ENCODE measurements at places on chromosomes 3 and 15. TPM values are rescaled to one million over a fixed set of nuclear protein-coding genes. Genes with fewer than 3 reads are reported as not detected.

The CSPG4 gene
- 0.19 TPM for total RNA-seq

The ZBTB38 gene
- 29.4 TPM for total RNA-seq

The IL17RE gene
- 13.6 TPM for total RNA-seq

The WWTR1 gene
- total RNA-seq, result 45.4 TPM

The RHCG gene
- 22.4 TPM for total RNA-seq

The P3H2 gene
- total RNA-seq, result 23.5 TPM

The TNNC1 gene
- total RNA-seq, result 16.6 TPM

The CYP1A2 gene
- not detected for total RNA-seq

The ZNF385D gene
- 2.2 TPM for total RNA-seq

The GLDN gene
- total RNA-seq, result 0.52 TPM

The ACAN gene
- total RNA-seq, result 0.05 TPM

The CACNA1D gene
- total RNA-seq, result 17.4 TPM

The IMPG2 gene
- total RNA-seq, result 0.53 TPM

The CCR9 gene
- not detected for total RNA-seq

GRCh38 chr15:61227269-61227949, 1.7 kb downstream of the RORA start:
- H3K27me3 ChIP-seq, result peaks cover 46% of the 10 kb centered on the region
- no peak for DNase-seq
- H3K4me3 ChIP-seq, result peak overlapping the region; percentile 95
- peak overlapping the region; percentile 76 for H3K27ac ChIP-seq
- no peaks in the 10 kb centered on the region for H3K36me3 ChIP-seq

- H3K4me3 ChIP-seq, result no peak overlapping the region
- H3K27ac ChIP-seq, result no peak overlapping the region
- no peaks in the 10 kb centered on the region for H3K4me1 ChIP-seq
- peaks cover 31% of the 10 kb centered on the region for H3K27me3 ChIP-seq
- DNase-seq, result no peak
Measured at GRCh38 chr3:142904639-142905436, 16.0 kb upstream of the PCOLCE2 start.

GRCh38 chr3:187274977-187275338, 16.6 kb downstream of the MASP1 start:
- H3K27me3 ChIP-seq, result peaks cover 13% of the 10 kb centered on the region
- peaks cover 16% of the 10 kb centered on the region for H3K4me1 ChIP-seq
- no peak overlapping the region for H3K27ac ChIP-seq
- H3K36me3 ChIP-seq, result peaks cover 5% of the 10 kb centered on the region

DNA sequence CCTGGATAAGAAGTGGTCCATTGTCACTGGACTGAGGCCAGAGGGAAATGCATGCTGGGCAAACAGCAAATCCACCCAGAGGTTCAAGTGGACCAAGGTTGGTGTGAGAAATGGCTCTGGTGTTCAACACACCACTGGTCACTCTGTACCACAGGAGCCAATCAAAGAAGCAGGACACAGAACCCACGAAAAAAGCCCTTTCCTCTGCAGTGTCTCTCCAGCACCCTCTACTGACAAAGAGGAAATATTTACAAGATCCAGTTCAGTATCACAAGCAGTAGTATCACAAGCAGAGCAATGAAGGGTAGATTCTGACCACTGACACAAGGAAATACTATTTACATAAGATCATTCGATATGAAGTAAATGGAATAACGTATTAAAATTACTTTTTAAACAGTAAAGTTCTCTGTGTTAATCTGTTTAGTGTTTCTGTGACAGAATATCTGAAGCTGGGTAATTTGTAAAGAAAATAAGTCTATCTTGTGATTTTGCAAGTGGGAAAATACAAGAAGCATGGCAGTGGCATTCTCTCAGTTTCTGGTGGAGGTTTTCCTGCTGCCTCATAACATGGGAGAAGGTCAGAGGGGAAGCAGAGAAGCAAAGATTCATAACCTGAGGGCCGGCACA, 390.7 kb downstream of the EFHB start:
- no peak overlapping the region for H3K4me3 ChIP-seq
- no peaks in the 10 kb centered on the region for H3K36me3 ChIP-seq
- H3K27ac ChIP-seq, result no peak overlapping the region
- no peak for DNase-seq
- no peaks in the 10 kb centered on the region for H3K27me3 ChIP-seq

DNA sequence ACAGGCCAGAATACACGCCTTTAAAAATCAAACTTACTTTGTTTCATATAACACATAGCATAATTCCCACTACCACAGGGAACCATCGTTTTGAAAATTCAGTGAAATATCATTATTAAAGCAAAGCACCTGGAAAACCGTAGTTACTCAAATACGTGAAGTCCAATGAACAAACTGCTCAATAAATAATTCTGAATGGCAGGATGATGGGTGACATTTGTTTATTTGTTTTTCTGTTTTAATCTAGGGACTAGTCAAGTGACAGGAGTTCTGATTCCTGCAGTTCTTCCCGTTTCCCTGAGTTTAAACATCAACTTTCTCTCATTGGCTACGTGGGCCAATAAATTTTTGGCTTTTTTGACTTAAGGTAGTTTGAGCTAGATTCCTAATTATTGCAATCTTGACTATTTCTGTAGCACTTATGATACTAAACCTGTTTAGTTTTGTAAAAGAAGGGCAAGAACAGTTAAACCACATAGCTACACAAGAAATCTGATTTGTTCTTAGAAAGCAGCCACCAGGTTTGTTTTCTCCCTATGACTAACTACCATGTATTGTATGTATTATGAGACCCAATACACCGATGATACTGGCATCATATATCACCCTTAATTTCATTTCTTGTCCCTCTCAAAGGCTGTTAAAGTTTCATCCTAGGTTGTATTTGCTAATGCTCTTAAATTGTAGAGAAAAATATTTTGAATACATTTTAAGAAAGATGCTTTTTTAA, 411.2 kb downstream of the SHQ1 start:
- DNase-seq, result no peak
- H3K36me3 ChIP-seq, result peaks cover 36% of the 10 kb centered on the region
- peaks cover 57% of the 10 kb centered on the region for H3K4me1 ChIP-seq
- H3K27ac ChIP-seq, result no peak overlapping the region

- peak overlapping the region; percentile 25 for H3K27ac ChIP-seq
- peak overlapping the region; percentile 23 for H3K4me3 ChIP-seq
- DNase-seq, result no peak
- H3K4me1 ChIP-seq, result peaks cover 17% of the 10 kb centered on the region
- no peaks in the 10 kb centered on the region for H3K27me3 ChIP-seq
Measured at GRCh38 chr3:114900908-114901307, 246.2 kb downstream of the ZBTB20 start.

DNA sequence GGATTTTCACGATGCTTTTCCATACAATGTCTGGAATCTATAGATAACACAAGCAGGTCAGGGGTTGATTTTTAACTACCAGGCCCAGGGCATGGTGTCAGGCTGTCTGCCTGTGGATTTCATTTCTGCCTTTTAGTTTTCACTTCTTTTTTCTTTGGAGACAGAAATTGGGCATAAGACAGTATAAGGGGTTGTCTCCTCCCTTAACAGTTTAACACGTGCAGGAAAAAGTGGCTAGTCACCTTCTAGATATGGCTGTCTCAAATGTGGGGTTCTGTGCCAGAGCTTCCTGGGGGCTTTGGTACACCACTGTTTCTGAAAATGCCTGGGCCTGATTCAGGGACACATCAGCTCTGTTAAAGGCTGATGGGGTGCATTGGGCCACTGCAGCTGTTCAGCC, 7.4 kb upstream of the ZNF589 start:
- H3K4me3 ChIP-seq, result no peak overlapping the region
- peaks cover 13% of the 10 kb centered on the region for H3K4me1 ChIP-seq
- H3K36me3 ChIP-seq, result no peaks in the 10 kb centered on the region
- H3K27ac ChIP-seq, result no peak overlapping the region
- H3K27me3 ChIP-seq, result no peaks in the 10 kb centered on the region

DNA sequence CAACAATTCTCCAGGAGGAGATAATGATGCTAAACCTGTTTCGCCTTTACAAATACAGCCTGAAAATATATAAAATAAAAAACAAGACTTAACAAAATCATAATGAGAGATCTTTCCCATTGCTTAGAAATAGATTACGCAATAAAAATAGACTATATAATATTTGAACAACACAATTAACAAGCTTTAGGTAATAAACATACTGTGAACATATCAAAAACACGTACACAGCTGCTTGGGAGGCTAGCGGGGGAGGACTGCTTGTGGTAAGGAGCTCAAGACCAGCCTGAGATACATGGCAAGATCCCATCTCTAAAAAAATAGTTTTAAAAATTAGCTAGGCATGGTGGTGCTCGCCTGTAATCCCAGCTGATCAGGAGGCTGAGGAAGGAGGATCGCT, 8.7 kb downstream of the NSMCE3 start:
- no peak for DNase-seq
- H3K4me3 ChIP-seq, result no peak overlapping the region
- peaks cover 4% of the 10 kb centered on the region for H3K36me3 ChIP-seq
- peaks cover under 1% of the 10 kb centered on the region for H3K4me1 ChIP-seq

GRCh38 chr3:43540624-43541023, 81.2 kb downstream of the ANO10 start:
- DNase-seq, result no peak
- no peak overlapping the region for H3K4me3 ChIP-seq
- no peak overlapping the region for H3K27ac ChIP-seq

GRCh38 chr3:155076888-155077287, 3.2 kb upstream of the MME start:
- H3K36me3 ChIP-seq, result no peaks in the 10 kb centered on the region
- H3K27me3 ChIP-seq, result peaks cover 40% of the 10 kb centered on the region
- peaks cover 11% of the 10 kb centered on the region for H3K4me1 ChIP-seq

DNA sequence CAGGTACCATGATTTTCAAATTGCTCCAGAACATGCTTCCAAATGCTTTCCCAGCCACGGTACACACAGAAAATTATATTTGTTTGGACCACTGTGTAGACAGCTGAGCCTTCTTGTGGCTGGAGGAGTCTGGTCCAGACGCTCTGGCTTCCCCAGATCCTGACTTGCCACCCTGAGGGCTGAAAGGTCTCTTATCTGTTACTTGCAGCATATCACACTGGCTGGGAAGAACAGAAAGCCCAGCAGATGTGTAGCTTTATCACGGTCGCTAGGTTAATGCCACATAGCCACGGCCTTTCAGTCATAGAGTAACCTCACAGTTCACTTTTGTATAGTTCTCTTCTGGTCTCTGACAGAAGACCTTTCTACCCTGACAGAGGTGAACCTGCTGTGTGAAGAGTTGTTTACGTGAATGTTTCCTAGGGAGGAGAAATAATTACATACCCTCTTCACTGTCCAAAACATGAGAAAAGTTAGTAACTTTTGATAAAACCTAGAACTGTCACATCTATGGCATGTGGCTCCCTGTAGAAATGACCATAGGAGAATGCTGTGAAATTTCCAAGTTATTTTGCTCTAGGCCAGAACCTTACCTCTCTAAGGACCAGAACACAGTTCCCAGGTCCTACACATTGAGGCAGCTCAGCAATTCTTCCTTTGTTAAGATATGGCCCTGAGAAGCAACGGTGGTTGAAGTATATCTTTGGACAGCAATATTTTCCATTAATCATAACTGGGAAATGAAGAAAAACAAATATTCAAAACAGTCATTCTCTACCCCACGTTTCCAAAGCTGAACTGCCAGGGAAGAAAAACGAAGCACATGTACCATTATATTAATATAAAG, 15.8 kb upstream of the STIMATE start:
- peaks cover 9% of the 10 kb centered on the region for H3K36me3 ChIP-seq
- no peaks in the 10 kb centered on the region for H3K4me1 ChIP-seq
- no peak overlapping the region for H3K27ac ChIP-seq
- no peaks in the 10 kb centered on the region for H3K27me3 ChIP-seq

DNA sequence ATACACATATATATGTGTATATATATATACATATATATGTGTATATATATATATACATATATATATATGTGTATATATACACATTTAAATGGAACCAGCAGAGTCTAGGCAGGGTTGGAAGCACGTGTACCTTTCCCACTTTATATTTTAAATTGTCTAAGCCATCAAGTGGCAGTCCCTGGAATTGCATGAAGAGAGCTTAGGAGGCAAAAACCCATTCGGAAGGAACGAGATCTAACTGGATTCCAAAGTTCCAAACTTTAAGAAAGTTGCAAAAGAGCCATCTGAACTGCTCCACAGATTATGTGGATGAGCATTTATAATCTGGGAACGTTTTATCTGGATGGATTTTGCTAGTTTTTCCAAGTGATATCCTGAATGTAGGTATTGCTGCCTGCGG, 186.5 kb downstream of the FOXP1 start:
- H3K4me1 ChIP-seq, result peaks cover 53% of the 10 kb centered on the region
- H3K4me3 ChIP-seq, result no peak overlapping the region
- no peak for DNase-seq
- peaks cover 6% of the 10 kb centered on the region for H3K36me3 ChIP-seq

GRCh38 chr3:71310359-71310979, 273.1 kb downstream of the FOXP1 start:
- peaks cover 47% of the 10 kb centered on the region for H3K4me1 ChIP-seq
- peaks cover 6% of the 10 kb centered on the region for H3K36me3 ChIP-seq
- H3K4me3 ChIP-seq, result no peak overlapping the region
- H3K27ac ChIP-seq, result no peak overlapping the region
- H3K27me3 ChIP-seq, result no peaks in the 10 kb centered on the region

DNA sequence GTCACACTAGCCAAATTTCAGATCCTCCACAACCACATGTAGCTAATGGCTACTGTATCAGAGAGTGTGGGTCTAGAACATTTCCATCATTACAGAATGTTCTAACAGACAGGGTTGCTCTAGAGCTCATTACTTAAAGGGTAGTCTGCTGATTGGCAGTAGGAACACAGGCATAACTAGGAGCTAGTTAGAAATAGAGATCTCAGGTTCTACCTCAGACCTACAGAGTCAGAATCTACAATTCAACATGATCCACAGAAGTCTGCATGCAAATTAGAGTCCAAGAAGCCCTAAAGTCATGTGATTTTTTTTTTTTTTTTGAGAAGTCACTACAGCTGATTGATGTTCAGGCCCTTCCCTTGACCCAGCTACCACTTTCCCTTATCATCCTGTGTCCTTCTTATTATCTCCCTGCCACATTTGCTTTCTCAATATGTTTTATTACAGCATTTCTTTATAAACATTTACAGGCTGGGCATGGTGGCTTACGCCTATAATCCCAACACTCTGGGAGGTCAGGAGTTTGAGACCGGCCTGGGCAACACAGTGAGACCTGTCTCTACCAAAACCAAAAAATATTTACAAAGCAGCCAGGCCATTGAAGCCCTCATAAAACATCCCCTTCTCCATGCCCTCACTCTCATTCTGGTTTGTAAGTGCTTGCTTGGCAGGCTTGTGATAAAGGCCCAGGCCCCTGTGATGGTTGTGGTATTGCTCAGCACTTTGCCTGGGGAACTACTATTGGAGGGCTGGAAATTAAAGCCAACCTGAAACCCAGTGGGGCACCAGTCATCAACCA, 3.8 kb upstream of the ABHD5 start:
- DNase-seq, result no peak
- H3K27ac ChIP-seq, result peak overlapping the region; percentile 41
- H3K4me3 ChIP-seq, result no peak overlapping the region

- H3K27me3 ChIP-seq, result peaks cover 3% of the 10 kb centered on the region
- DNase-seq, result no peak
- H3K36me3 ChIP-seq, result no peaks in the 10 kb centered on the region
- no peak overlapping the region for H3K4me3 ChIP-seq
Measured at GRCh38 chr3:3241596-3241995, 62.1 kb upstream of the CRBN start.
